LoVo (cell line): ENCODE measurements at places on chromosomes 12 and 14.

- DNase-seq, result no peak
Measured at GRCh38 chr14:96434040-96434439, 42.1 kb downstream of the AK7 start.

DNA sequence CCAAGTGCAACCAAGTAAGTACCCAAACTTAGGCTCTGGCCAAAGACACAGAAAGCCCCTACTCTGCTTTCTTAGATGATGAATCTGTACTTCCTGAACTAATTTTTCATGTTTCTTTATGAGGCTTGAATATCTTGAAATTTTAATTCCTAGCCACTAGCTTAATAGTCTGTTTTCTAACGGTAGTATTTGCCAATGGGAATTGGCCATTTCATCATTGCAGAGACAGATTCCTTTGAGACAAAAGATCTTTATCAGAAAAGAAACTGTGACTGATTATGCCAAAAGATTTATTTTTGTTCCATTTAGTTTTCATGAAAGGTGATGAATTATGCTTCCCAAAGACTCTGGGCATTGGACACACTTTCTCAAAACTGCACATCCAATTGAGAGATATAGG, 48.7 kb downstream of the DAD1 start:
- DNase-seq, result no peak

DNA sequence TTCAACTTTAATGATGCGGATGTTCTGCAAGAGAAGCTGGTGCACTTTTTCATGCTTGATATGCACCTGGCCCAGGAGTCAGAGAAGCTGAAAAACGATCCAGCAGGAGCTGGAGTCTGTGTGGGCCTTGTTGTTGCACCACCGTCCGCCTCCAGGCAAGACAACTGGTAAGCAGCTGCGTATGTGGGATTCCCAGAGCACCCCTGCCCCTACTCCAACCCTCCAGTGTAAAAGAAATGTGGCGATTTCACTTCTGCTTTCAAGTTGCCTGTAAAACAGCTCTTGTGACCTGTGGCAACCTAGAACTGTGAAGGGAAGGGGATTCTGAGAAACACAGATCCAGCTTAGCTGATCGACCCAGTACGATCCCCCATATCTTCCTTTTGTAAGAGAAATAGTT, 154.1 kb upstream of the PELI2 start:
- DNase-seq, result no peak

- DNase-seq, result no peak
Measured at GRCh38 chr14:64500088-64500487, 3.5 kb downstream of the ZBTB25 start.

- DNase-seq, result no peak
Measured at GRCh38 chr12:28390206-28390605, 199.9 kb downstream of the CCDC91 start.

DNA sequence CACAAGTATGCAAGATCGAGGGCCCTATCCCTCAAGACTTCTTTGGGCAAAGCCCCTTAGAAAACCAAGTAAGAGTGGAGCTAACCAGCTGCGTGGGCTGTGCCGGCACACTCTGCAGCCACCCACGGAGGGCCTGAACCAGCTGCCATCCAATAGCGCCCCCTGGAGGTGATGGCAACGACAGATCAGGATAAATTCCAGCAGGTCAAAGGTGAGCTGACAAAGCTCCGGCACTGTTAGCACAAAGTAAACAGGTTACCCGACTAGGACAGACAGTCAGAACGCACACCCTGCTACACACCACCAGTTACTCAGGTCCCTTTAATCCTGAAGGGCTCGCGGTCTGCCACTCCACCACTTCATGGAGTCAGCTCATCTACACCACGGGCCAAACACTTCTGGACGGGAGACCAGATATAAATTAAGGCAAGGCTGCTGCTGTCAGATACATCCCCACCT, 4.9 kb downstream of the ZBTB39 start:
- peak; percentile 56 for DNase-seq

GRCh38 chr14:84465880-84466279, 1064.1 kb upstream of the FLRT2 start:
- no peak for DNase-seq

DNA sequence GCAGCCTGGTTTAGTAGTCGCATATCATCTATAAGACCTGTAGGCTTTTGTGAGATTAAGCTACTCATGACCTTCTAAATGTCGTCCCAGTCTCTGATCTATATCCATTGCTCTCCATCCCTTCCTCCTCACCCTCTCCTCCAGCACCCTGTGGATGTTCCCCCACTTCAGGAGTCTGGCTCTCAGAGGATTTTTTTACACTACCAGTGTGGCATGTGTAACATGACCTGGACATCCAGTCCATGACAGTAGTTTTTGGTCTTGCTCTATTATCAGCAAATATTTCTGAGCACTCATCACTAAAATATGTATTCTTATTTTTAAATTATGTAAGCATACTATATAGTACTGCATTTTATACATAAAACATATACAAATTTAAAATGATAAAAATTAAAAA, 142.1 kb downstream of the DYRK2 start:
- no peak for DNase-seq

DNA sequence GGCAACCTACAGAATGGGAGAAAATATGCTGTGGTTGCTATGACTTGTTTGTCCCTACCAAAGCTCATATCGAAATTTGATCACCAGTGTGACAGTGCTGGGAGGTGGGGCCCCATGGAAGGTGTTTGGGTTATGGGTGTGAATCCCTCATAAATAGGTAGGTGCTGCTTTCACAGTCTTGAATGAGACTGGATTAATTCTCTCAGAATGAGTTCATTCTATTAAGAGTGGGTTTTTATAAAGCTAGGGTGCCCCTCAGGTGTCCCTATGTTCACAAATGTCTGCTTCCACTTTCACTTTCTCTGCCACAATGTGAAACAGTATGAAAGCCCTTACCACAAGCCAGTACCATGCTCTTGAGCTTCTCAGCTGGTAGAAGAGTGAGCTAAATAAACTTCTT, 133.5 kb downstream of the CPNE8 start:
- DNase-seq, result no peak

- no peak for DNase-seq
Measured at GRCh38 chr12:96623155-96623554, 133.8 kb downstream of the CFAP54 start.

- DNase-seq, result no peak
Measured at GRCh38 chr14:61385002-61385685, 63.8 kb downstream of the PRKCH start.

GRCh38 chr14:64801800-64802199, 77.9 kb downstream of the SPTB start:
- no peak for DNase-seq

GRCh38 chr12:117514016-117514415, 152.6 kb upstream of the NOS1 start:
- DNase-seq, result no peak

- no peak for DNase-seq
Measured at GRCh38 chr12:32440120-32440865, 40.9 kb downstream of the FGD4 start.

GRCh38 chr12:45587012-45587411, 142.5 kb upstream of the ARID2 start:
- DNase-seq, result no peak

GRCh38 chr12:44358636-44359035, 517.5 kb downstream of the NELL2 start:
- no peak for DNase-seq

GRCh38 chr14:54627540-54628363, 60.8 kb downstream of the SAMD4A start:
- DNase-seq, result no peak

GRCh38 chr12:124524231-124524925, 43.0 kb downstream of the NCOR2 start:
- DNase-seq, result peak; percentile 32
